Cardiac ventricle fibroblast (primary cell): ENCODE measurements at places on chromosomes 11 and 22. TPM values are rescaled to one million over a fixed set of nuclear protein-coding genes. Genes with fewer than 3 reads are reported as not detected.

PATE4 gene
- total RNA-seq, result not detected in 2 replicates

UCP2 gene
- 0.50 TPM in 1 of 2 replicates, not detected in the other for total RNA-seq

BID gene
- total RNA-seq, result 22.7 and 29.0 TPM in 2 replicates

CHRDL2 gene
- total RNA-seq, result not detected in 2 replicates

PRDM10 gene
- 3.4 and 4.0 TPM in 2 replicates for total RNA-seq

HOATZ gene
- not detected in 2 replicates for total RNA-seq

OR10A2 gene
- total RNA-seq, result not detected in 2 replicates

NOX4 gene
- 0.31 and 1.6 TPM in 2 replicates for total RNA-seq

CDC42EP1 gene
- total RNA-seq, result 67.3 and 73.9 TPM in 2 replicates

OR51B2 gene
- not detected in 2 replicates for total RNA-seq

SLC17A6 gene
- not detected in 2 replicates for total RNA-seq

OR5A2 gene
- not detected in 2 replicates for total RNA-seq

TREH gene
- total RNA-seq, result not detected in 2 replicates
